ENCODE measurements at places on chromosomes 2 and 18. TPM values are rescaled to one million over a fixed set of nuclear protein-coding genes. Genes with fewer than 3 reads are reported as not detected.

DNA sequence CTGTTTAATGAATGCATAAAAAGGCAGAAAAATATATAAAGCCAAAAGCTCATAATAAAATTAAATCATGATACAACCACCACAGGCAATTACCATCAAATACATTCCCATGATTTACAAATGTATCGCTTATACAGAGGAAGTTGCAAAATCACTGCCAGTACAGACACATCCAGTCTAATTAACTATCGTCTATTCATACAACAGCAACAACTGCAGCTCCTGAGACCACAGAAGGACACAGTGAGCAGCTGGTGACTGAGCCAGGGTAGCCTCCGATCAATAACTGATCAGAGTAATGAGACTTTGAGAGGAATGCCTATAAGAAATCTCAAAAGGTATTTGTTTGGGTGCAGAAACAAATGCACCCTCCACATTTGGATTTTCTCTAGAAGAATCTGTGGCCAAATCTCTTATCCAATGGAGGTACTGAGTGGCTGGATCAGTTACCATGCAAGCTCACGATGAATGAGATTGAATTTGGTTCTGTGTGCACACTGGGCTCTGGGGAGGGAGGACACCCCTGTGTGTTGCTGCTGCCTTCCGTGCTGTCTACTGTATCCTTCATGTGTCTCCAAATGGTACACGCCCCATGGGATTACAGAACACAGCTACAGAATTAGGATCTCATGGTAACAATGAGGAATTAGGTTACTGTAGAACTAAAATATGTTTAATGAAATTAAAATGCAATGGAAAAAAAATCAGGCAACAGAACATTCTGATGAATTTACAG, 119.6 kb downstream of the MBP start:
- no peak for DNase-seq

DNA sequence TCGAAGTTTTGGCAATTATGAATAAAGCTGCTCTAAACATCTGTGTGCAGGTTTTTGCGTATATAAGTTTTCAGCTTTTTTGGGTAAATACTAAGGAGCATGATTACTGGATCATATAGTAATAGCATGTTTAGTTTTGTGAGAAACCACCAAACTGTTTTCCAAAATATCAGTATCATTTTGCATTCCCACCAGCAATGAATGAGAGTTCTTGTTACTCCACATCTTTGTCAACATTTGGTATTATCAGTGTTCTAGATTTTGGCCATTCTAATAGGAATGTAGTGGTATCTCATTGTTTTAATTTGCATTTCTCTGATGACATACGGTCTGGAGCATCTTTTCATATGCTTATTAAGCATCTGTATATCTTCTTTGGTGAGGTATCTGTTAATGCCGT, 143.4 kb upstream of the MYO3B start:
- DNase-seq, result no peak

DNA sequence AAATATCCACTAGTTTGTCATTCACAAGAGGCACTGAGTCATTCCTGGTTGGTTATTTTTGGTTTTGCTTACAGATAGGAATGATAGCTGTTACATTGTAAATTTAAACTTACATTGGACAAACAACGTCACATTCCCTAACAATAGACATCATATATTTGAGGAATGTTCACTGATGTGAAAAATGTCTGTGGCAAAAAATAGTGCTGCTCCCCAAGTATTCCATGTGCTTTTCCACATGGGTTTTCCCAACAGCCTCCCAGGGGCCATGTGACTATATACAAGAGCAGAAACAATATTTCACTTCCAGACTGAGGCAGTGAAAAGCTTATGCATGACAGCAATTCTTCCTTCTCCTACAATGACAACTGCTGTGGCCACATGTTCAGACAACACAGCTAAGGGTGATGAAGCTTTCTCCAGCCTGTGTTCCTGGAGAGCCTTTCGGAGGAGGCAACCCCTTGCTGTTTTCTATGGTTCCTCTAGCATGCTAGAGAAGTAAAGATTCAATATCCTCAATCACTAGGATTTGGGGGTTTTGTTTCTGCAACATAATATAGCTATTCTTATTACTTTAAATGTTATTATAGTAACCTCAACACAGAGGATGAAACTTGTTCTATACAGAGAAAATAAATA, 202.7 kb downstream of the PTH2R start:
- no peak for DNase-seq

Gene UGT1A3
- total RNA-seq, result not detected

Gene ANKAR
- 13.0 TPM for total RNA-seq

Gene MROH2A
- not detected for total RNA-seq

- DNase-seq, result peak; percentile 31
Observed at GRCh38 chr18:5197032-5197434, at the start of gene AKAIN1. Gene AKAIN1 (minus strand): TSS chr18:5197257. CDS start chr18:5197053, 204 bp downstream.

GRCh38 chr2:205908212-205909183, 177.5 kb downstream of the INO80D start:
- DNase-seq, result no peak

GRCh38 chr18:79521416-79522205, 125.9 kb downstream of the NFATC1 start:
- no peak for DNase-seq

Gene CYP26B1
- not detected for total RNA-seq

DNA sequence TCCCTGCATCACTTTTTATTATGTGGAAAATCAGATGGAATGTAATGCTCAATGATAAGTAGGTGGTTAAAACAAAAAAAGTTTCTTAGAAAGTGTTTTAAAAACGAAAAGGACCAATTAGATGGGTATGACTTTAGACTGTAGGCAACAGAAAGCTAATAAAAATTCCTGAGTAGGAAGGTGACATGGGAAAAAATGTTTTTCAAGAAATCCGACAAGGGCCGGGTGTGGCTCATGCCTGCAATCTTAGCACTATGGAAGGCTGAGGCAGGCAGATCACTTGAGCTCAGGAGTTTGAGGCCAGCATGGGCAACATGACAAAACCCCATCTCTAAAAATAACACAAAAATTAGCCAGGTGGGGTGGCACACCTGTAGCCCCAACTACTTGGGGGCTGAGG, 126.1 kb downstream of the THADA start:
- DNase-seq, result no peak

DNA sequence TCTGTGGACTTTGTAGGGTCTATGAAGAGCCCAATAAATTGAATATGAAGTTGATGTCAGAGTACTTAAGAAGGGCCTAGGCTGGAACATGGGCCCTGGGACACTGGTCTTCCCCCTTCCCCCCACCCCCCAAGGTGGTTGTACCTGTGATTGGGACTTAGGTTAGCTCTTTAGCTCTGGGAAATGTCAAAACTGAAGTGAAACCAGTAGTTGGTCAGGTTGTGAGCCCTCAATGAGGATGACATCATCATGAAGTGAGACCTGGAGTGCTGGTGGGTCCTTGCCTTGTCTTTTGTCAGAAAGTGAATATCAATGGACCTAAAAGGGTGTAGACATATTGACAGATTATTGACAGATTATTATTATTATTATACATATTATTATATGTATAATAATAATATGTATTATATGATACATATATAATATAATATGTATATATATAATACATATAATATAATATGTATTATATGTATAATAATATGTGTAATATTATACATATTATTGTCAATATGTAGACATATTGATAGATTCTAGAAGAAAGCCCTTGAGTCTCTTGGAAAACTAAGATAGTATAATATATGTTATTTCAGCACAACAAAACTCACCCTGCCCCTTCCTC, 5.4 kb downstream of the MARS2 start:
- no peak for DNase-seq

Gene IL36G
- total RNA-seq, result not detected

- DNase-seq, result no peak
Observed at GRCh38 chr2:222715742-222716141, 44.3 kb downstream of the MOGAT1 start.

GRCh38 chr2:71535526-71535925, 82.2 kb downstream of the DYSF start:
- no peak for DNase-seq

- no peak for DNase-seq
Observed at GRCh38 chr2:241935774-241936173, 66.2 kb downstream of the RTP5 start.

DNA sequence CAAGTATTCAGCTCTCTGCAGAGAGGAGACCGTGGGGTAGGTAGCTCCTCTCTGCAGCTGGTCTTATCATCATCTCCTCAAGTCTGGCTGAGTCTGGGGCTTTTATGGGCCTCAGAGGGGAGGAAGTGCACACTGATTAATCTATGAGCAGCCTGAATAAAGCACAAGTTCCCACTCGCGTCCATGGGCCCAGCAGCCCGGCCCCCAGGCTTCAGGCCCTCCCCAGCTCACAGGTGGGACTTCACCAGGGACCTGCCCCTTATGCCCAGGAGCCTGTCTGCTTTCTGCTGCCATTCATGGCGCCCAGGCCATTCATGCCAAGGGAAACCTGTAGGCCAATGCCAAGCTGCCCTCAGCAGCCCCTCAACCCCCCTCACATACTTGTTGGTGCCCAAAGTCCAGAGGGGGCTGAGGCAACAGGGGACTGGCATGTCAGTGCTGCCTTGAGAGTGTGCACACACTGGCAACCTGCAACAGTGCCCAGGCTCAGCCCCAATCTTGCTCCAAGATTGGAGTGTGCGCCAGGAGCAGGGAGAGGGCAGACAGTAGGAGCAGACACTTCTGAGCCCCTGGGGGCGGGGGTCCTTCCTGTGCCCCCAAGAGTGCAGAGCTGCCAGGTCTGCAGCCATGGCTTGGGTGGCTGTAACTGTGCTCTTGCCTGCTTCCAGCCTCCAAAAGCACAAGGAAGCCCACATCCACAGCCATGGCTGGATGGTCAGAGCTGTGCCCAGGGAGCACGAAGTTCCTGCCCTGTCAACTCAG, 375.6 kb upstream of the VWC2L start:
- no peak for DNase-seq

Gene IL1RL1
- not detected for total RNA-seq

- DNase-seq, result no peak
Observed at GRCh38 chr2:186573531-186573930, 16.3 kb upstream of the ITGAV start.

DNA sequence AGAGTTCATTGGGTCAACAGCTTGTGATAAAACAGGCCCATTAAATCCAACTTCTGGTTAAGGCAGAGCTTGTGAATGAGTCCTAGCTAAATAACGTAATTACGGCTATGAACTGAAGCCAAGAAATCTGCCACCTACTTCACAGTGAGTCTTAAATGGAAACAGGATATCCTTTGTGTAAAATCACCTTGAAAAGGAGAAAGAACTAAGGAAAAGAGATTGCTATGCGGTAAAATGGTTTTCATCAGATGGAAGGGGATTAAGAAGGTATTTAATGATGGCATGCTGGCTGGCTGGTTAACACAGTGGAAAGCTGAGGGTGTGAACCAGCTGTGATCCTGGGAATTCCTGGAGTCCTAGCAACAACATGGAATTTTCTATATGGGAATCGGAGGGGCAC, 156.6 kb downstream of the DOK6 start:
- no peak for DNase-seq

Gene CNTNAP5
- total RNA-seq, result not detected

DNA sequence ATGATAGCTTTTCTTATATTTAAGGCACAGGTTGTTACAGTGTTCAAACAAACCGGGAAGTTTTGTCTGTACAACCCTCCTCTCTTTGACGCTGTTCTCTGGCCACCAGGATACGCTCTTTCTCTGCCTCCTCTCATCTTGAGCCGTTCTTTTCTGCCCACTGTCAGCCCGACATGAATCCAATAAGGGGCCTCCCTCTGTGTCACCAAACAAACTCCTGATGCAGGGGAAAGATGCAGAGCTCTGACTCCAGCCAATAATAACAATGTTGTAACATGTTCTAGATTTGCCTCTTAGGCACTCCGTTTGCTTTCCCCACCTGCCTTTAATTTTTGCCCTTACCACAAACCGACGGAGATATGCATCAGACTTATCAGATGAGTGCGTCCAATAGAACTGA, 449.3 kb downstream of the SLC4A3 start:
- no peak for DNase-seq

Gene TWIST2
- total RNA-seq, result not detected

Gene ANKRD30B
- not detected for total RNA-seq

Gene CRYGC
- not detected for total RNA-seq

GRCh38 chr2:195756218-195756942, 99.4 kb downstream of the SLC39A10 start:
- DNase-seq, result no peak

DNA sequence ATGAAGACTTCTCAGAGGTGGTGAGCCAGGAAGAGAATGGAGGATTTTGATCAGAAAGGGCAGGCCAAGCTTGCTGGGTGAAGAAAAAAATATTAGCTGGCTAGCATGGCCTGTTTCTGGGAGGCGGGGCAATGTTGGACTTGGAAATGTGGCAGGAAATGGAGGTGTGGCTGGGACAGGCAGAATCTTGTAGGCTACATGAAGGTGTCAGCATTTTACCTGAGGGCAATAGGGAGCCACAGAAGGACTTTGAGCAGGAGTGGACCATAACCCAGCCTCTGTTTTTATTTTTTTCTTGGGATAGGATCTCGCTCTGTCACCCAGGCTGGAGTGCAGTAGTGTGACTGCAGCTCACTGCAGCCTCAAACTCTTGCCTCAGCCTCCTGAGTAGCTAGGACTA, 31.7 kb downstream of the EMX1 start:
- DNase-seq, result no peak
